Stimulated activated CD8-positive, alpha-beta memory T cell treated with anti-CD3 and anti-CD28 coated beads, Interleukin-12 subunit alpha, Interleukin-12 subunit beta, amount 100 ng/mL, for 4 hours (primary cell): ENCODE measurements at places on chromosomes 4 and X.

DNA sequence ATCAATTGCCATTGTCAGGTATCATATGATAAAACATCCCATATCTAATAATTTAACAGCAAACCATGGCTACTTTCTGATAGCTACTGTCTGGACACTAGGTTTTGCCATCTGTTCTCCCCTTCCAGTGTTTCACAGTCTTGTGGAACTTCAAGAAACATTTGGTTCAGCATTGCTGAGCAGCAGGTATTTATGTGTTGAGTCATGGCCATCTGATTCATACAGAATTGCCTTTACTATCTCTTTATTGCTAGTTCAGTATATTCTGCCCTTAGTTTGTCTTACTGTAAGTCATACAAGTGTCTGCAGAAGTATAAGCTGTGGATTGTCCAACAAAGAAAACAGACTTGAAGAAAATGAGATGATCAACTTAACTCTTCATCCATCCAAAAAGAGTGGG lies 7.0 kb downstream of the NPY5R start:
- DNase-seq = no peak

GRCh38 chr4:179858221-179858620 lies 2385.0 kb upstream of the TENM3 start:
- no peak for DNase-seq

- DNase-seq = no peak
These were observed 424.0 kb upstream of the NDST4 start for GRCh38 chr4:115537387-115537786.

DNA sequence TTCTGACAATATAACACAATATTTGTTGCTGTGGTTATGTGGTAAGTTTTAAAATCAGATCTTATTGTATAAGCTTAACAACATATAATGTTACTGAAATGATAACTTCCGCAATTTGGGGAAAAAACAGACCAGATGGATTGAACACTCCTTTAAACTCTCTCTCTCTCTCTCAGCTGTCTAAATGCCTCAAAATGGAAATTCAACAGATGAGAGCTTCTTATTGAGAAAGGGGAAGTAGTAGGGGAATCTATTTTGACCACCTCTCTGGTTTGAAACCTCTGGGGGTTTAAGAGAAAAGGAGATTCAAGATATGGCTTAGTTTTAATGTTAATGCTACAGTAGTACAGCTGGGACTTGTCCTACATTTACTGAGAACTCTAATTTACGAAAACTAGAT lies 40.3 kb downstream of the DMD start:
- no peak for DNase-seq

DNA sequence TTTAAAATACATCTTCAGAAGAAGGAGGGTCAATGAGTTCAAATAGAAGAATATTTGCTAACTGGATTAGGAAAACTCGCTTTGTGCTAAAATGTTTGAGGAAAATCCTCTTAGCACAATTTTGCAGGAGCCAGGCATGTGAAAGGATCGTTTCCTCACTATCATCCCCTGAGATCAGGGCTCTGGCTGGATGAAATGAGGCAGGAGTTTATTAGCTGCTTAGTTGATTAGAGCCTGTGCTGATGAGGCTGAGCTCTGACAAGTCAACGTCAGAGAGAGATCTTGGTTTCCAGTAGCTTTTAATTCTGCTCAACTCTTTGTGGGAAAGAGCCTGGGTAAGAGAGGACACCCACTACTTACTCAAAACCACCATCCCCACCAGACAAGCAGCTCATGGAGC lies 8.0 kb upstream of the DRD5 start:
- DNase-seq = no peak
